ENCODE measurements at places on chromosomes 1 and 21.
A peak's percentile ranks its signal among the peaks of the same experiment; 100 is the strongest.

DNA sequence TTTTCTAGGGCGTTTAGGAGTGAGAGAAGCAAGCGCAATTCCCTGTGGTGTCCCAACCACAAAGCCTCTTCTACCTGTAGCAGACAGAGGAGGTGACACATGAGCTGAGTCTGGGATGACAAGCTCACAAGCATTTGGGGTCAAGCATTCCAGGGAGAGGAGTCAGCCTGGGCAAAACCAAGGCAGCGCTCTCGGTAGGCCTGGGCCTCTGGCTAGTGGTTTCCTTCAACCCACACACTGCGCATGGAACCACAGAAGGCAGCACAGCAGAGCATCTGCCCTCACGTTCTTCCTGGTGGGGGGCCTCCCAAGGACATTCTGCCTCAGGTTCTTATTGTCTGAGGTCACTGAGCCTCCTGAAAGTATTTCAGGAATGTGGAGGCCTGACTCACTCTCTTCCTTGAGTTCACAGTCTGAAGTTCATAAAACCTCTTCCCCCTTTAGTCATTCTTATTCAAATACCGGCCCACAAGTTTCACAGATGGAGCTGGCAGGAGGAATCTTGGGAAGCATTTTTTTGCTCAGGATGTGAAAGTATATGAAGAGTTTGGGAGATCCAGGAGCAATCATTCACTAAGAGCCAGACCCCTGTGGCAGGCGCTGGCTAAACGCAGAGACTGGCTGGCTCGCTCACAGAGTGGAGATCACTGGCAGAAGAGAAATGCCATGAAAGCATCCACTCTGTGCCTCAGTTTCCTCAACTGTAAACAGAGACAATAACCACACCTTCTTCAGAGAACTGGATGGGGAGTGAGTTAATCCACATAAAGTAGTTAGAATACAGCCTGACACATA, 26.8 kb downstream of the CCN1 start:
- peak; percentile 72 for DNase-seq

DNA sequence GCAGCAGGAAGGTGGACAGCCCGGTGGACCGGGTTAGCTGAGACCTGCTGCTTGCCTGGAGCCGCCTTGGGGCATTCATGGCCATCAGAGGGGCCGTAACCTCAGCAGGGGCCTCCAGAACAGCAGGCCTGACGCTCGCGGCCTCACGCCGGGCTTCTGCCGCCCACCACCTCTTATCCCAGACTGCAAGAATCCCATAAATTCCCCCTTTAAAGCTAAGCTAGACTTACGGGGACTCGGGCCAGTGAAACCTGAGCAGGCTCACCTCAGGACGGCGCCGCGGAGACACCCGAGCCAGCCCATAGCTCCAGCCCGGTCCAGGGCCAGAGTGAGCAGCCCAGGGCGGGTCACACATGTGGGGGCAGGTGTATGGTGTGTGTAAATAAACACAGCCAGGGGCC, 132.3 kb downstream of the GLIS1 start:
- DNase-seq = no peak

GRCh38 chr1:156911577-156912298, 8.7 kb upstream of the LRRC71 start:
- no peak for DNase-seq

DNA sequence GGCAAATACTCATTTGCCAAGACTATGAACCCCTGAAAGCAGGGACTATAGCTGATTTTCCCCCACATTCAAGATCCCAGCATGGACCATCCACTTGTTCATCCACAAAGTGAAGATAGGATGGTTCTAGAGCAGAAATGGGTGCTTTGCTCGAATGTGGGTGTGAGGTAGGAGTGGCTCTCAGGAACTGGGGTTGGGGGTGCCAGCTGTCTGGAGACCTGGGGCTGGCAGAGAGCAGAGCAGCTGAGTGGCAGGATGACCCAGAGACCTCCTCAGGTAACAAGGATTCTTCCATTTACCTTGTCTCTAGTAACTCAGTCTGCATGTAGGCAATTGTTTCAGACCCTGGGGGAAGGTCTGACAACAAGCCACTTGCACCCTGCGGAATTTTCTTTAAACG, 6.0 kb downstream of the S100A9 start:
- no peak for DNase-seq

- no peak for DNase-seq
Measured at GRCh38 chr1:24104854-24105253, 7.1 kb downstream of the MYOM3 start.

DNA sequence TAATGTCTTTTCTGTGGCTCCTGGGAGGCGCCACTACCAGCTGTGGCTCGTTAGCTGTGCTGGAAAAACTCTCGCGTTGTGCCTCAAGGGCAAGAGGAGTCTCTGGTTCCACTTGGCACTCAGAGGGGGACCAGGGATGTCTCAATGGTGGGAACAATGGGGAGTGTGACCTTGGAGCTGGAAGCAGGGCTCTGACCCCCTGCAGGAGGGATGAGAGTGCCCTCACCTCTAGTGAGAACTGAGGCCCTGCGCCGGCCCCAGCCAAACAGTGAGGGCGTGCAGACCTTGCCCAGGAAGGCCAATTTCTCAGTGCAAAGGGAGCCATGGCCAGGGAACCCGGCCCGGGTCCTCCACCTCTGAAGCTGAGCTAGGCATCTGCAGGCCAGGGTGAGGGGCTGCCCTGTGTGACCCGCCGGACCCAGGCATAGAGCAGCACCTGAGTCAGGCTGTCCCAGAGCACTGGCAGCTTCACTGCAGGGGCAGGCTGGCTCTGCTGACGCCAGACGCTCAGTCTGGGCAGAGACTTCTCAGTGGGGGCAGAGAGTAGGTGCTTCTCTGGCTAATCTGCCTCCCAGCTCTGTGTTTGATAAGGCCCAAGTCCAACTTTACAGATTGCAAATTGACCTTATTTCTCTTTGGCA, 1.8 kb downstream of the RD3 start:
- DNase-seq = peak; percentile 33

- DNase-seq = peak; percentile 86
Measured at GRCh38 chr1:61742620-61743430, 545 bp downstream of the PATJ start.

DNA sequence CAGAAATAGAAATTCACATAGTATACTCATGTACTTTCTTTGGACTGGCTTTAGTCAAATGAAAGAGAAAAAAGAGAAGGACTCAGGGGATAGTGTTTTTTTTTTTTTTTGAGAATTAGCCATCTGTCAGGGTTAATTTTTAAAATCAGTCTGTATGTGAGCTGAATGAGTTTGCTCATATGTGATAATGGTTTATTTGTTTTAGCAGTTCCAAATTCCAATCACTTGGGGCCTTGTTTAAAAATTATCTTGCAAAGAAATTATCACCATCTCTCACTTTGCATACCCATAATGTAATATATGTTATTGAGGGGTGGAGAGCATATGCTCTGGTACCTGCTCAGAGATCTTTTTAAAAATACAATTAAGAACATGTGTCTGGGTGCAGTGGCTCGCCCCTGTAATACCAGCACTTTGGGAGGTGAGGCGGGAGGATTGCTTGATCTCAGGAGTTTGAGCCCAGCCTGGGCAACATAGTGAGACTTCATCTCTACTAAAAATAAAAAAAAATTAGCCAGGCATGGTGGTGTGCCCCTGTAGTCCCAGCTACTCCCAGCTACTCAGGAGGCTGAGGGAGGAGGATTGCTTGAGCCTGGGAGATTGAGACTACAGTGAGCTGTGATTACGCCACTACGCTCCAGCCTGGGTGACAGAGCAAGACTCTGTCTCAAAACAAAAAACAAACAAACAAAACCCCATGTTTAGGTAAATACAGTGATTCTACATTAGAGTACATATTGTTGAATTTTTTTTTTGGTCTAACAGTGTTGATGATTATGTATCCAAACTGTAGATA, 19.7 kb downstream of the GNAI3 start:
- no peak for DNase-seq

DNA sequence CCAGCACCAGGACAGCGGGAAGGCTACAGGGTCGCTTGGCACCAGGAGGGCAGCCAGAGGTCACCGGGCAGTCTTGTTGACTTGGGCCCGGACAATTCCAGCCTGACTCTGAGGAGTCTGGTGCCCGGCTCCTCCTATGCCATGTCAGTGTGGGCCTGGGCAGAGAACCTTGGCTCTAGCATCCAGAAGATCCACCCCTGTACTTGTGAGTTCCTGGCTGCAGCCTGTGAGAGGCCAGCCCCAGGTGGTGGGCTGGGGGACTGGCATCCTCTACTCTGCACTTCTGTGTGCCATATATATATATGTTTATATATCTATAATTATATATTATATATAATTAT, 11.6 kb upstream of the PTPN7 start:
- DNase-seq = peak; percentile 47

DNA sequence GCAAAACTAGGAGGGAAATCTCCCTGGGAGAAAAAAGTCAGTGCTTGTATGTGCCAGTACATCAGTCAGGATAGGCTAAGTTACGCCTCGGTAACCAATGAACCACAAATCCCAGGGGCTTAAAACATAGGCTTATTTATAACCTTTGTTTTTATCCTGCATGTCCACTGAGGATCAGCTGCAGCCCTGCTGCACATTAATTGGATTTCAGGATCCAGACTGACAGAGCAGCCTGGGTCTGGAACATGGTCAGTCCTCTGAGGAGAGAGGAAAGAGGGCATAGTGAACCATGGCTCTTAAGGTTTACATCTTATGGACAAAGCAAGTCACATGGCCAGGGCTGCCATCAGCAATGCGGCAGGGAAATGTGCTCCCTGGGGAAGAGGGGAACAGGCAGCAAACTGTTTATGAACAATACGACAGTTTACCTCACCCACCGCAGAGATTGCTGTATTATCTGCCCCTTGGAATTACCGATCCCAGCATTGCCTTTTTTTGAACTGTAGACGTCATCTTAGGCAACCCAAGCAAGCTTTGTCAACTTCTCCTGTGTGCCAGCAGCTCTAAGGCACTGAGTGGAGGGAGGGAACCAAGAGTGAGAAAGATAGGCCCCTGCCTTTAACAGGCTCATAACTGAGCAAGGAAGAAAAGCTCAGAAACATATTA, 9.1 kb upstream of the SPRR4 start:
- peak; percentile 54 for DNase-seq

GRCh38 chr1:183632964-183633363, 2.6 kb downstream of the ARPC5 start:
- DNase-seq = no peak

- DNase-seq = no peak
Measured at GRCh38 chr1:116942344-116942743, 32.6 kb downstream of the PTGFRN start.

- no peak for DNase-seq
Measured at GRCh38 chr1:99758073-99758511, 8.3 kb downstream of the FRRS1 start.

DNA sequence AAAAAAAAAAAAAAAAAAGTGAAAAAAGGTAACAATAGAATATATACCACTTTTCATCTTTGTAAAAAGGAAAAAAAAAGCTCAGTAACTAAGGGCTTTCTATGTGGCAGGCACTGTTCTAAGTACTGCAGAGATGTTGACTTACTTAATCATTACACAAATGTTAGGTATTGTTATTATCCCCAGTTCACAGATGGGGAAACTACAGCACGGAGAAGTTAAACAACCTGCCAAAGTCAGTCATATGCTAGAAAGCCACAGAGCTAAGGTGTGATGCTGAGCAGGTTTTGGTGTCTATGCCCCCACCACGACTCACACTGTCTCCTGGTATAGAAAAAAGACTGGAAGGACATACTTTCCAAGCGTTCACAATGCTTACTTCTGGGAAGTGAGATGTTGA, 6.6 kb upstream of the PNRC2 start:
- DNase-seq = no peak

DNA sequence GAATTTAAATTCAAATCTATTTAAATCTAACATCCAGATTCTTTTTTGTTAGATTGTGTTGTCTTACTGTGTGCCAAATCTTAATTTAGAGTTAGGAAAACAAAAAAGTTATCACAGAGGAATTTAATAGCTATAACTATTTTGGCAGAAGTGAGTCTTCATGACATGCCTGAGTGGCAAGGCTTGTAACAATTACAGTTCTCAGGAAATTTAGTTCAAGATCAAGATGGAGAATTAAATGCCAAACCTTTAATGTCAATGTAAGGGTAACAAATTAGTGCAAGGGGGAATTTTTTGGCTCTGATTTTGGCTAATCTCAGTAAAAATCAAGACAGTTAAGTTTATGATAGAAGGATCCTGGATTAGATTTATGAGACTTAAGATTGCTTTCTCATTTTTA, 58.4 kb downstream of the GDAP2 start:
- DNase-seq = no peak

- no peak for DNase-seq
Measured at GRCh38 chr1:173661763-173662162, 7.9 kb downstream of the ANKRD45 start.

GRCh38 chr1:33649759-33650158, 177.3 kb downstream of the ZSCAN20 start:
- no peak for DNase-seq

GRCh38 chr1:166700696-166701095, 138.6 kb upstream of the POGK start:
- DNase-seq = no peak

GRCh38 chr1:106846656-106847055, 209.8 kb upstream of the PRMT6 start:
- DNase-seq = no peak

GRCh38 chr1:48576565-48576964, 104.6 kb upstream of the SPATA6 start:
- no peak for DNase-seq

DNA sequence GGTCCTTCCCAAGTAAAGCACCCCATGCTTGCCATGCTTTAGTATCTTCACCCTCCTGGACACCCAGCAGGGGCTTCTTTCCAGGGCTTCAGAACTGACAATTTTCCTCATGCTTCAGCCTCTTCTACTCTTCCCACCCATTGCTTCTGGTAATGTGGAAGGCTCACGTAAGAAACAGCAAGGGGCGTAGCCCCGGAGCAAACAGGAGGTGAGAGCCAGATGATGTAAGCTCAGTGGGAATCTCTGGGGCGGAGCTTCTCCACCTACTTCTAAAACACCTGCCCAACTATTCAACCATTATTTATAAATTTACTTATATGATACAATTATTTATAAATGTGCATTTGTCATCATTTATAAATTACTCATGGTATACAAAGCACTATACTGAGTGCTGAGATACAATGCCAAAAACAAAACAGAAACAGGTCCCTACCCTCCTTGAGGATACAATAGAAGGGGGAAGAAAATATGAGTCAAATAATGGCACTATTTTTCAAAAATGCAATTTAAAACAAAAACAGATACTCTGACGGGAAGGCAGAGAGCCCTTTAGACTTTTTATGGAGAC, 140.1 kb upstream of the CAMK1G start:
- DNase-seq = no peak

- DNase-seq = no peak
Measured at GRCh38 chr1:105359457-105359856, 1609.8 kb downstream of the AMY1C start.

GRCh38 chr1:119774746-119775490, 6.2 kb upstream of the HMGCS2 start:
- DNase-seq = no peak

- DNase-seq = no peak
Measured at GRCh38 chr1:246517391-246517790, 10.3 kb upstream of the SMYD3 start.

DNA sequence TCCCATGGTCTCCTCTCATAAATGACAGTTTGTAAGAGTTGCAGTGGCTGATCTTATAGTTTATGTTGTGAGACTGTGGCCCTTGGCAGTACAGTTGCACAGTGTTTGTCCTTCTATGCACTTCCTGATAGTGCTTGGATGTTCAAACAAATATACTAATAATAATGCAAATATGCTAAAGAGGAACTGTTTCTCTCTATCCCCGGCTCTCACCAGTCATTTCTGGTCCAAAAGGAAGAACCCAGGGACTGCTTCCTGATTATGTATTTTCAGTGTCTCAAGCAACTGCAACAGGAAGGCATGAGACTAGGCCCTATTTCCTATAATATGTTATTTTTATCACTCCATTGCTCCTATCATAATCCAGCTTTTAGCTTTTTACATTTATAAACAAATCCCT, 17.0 kb upstream of the SUCO start:
- DNase-seq = no peak

- DNase-seq = no peak
Measured at GRCh38 chr21:33839806-33840205, 75.8 kb downstream of the ATP5PO start.

Measured in eye (tissue), 1 donor.